ENCODE measurements at places on chromosomes 7 and 10. TPM values are rescaled to one million over a fixed set of nuclear protein-coding genes. Genes with fewer than 3 reads are reported as not detected.

The EN2 gene
- 5.5 TPM for total RNA-seq

The GARIN1A gene
- total RNA-seq: 1.1 TPM

The HYCC1 gene
- 24.1 TPM for total RNA-seq

The DKK1 gene
- total RNA-seq: 35.2 TPM

The CCL24 gene
- not detected for total RNA-seq

The SP8 gene
- total RNA-seq: 0.40 TPM

The ADIRF gene
- 0.64 TPM for total RNA-seq

The PCLO gene
- total RNA-seq: 5.9 TPM

The HIF1AN gene
- 14.1 TPM for total RNA-seq

The PRR15 gene
- total RNA-seq: 0.21 TPM

The MACC1 gene
- 0.08 TPM for total RNA-seq

The STAG3 gene
- total RNA-seq: 1.2 TPM

The BAMBI gene
- total RNA-seq: 65.3 TPM

The CALHM3 gene
- total RNA-seq: 0.34 TPM

The LRRC18 gene
- not detected for total RNA-seq

The TLX1 gene
- total RNA-seq: not detected

The THSD7A gene
- total RNA-seq: 0.38 TPM

The GNG11 gene
- 13.0 TPM for total RNA-seq

The ODAD2 gene
- 1.8 TPM for total RNA-seq

The SAMD9L gene
- 5.5 TPM for total RNA-seq
